Stimulated activated CD8-positive, alpha-beta memory T cell treated with anti-CD3 and anti-CD28 coated beads, Interleukin-7, amount 100 ng/mL, for 1 hour (primary cell): ENCODE measurements at places on chromosomes 4 and X.

DNA sequence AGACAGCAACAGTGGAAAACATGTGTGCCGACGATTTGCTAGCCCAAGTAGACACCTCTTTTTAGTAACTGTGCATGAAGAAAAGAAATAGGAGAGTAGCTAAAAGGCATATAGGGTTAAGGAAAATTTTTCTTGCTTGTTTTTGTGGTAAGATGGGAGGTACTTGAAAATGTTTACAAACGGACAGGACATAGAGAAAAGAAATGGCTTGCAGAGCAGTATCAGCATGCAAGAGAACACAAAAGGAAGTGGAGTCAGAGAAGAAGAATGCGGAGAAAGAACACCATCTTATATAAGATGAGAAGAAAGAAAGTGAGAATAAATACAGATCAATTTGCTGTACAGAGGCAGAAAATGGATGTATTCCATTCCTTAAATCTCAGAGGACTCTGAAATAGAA, 263.7 kb upstream of the ETNPPL start:
- DNase-seq: no peak

- DNase-seq: no peak
Measured at GRCh38 chrX:40663078-40663740, 15.8 kb upstream of the CXorf38 start.

DNA sequence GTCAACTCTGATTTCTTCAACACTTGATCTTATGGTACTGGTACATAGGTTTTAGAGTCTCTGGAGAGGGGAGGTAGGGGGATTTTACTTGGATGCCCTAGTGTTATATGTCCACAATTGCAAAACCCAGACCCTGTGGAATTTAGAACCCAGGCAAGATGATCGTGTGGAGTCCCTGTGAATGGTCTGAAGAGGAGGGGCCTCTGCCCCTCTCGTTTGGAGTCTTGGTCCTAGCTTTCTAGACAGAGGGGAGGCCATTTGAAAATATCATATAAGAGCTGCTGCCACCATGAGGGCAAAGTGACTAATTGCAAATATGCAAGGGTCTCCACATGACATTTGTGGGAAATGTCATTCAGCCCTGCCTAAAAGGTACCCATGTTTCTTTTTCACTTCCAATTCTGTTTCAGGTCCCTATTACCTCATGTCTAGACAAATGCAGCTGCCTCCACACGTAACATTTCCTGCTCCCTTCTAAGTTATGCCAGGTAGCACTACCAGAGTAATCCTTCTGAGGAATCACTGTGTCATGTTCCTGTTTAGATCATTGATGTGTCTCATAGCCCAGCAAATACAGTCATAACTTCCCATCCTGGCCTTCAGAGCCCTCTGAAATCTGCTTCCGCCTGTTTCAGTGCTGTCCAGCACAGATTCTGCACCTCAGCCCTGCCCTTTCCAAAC, 126.8 kb downstream of the KLHL8 start:
- DNase-seq: no peak

GRCh38 chr4:40178672-40179071, 18.2 kb upstream of the RHOH start:
- DNase-seq: no peak

DNA sequence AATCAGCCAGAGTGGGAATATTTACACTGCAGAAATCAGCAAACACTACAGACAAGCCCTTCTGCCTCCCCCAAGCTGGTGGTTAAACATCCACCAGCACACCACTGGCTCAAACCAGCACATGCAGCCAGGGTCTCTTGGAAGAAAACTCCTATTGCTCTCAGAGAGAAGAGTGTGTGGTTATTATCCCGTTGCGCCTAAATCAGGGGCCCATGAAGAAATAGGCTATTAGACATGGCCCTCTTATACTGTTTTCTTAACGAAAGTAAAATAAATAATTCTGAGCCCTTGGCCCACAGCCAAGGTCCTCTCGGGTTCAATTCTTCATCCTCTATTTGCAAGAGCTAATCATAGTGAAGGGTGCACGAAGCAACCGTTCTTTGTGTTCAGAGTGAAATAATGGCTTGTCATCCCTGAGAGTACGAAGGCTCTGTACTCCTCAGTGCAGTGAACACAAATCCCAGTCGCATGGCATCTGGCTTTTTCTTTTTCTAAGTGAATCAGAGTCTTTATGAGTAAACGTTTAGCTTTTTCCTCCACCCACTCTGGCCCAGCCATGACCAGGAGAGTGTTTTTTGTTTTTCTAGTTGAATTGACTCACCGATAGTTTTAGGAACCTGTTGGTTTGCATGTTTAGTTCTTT, 33.4 kb upstream of the RBM47 start:
- no peak for DNase-seq

GRCh38 chrX:69305333-69306062, 140.2 kb upstream of the PJA1 start:
- DNase-seq: no peak

- no peak for DNase-seq
Measured at GRCh38 chr4:69787879-69788278, 27.5 kb upstream of the SULT1B1 start.

DNA sequence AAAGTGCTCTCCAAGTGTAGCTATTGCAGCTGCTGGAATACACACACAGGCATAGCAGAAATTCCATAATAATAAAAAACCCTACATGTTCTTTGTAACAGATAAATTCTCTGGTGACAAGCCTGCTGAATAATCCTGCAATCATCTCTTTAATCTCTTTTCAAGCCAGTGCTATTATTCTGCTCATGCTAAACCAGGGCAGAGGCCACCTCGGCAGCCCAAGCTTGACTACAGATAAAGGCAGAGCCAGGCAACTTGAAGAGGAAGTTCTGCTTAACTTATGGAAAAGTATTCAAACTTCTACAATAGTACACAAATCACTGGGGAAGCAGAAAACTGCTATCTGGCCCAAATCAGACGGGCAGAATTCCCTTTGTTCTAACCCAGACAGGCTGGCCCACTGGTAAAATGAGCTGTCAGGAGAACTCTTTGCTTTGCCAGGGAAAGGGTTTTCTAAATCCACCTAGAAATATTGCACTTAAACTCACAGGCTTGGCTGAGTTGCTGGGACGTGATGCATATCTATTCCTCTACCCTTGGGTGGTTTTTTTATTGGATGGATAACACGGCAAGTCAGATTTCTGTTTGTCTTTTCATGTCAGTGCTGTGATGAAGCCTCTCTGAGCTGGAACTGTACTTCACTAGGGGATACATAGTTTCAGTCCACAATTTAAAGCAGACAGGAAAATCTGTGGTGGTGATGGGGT, 70.5 kb downstream of the GATB start:
- DNase-seq: no peak

GRCh38 chr4:77880784-77881183, 18.2 kb downstream of the MRPL1 start:
- no peak for DNase-seq

DNA sequence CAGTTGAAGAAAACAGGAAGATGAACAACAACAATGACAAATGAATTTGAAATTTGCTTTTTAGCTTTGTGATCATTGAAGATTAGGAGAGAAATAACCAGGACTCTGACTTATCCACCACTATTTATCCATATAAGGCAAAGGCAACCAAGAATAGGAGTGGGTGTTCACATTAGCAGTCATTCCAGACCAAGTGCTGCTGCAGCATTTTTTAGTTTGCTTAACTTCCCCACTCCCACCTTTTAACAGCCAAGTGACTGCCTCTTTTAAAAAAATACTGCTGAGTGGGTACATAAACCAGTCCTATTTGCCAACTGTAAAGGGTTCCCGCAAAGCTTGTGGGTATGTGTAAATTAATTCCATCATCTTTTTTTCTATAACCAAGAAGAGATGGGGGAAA, 230.9 kb downstream of the IQCM start:
- no peak for DNase-seq

- DNase-seq: no peak
Measured at GRCh38 chr4:52948057-52948423, 85.9 kb downstream of the RASL11B start.

GRCh38 chrX:103780336-103781061, 3.9 kb downstream of the PLP1 start:
- DNase-seq: no peak

DNA sequence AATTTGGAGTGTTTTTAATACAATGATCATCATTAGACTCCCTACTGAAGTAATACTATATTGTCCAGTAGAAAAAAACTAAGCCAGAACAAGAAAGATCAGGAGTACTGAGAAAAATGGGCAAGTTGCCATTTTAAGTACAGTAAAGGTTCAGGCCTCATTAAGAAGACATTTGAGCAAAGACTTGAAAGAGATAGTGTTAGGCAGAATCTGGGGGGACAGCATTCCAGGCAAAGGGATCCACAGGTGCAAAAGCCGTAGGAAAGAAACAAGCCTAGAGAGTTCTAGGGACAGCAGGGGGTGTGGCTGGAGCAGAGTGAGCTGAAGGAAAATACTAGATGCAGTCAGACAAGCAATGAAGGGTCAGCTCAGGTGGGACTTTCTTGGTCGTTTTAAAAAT, 58.1 kb upstream of the INTU start:
- no peak for DNase-seq

DNA sequence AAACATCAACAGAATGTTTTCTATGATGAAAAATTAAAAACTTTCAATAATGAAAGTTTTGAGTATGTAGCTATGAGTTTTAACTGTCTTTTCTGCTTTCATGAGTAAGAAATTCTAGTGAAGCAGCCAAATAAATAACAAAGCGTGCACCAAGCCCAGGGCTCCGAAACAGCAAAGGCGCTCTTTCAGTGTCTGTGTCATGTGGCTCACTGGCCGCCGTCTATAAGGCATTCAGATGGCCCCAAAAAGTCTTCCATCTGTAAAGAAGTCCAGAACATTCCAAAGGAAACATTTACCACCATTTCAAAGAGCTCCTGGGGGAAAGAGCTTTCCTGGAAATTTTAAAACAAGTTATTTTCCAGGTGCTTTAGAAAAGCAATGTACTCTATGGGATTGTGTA, 139.9 kb downstream of the AFAP1 start:
- no peak for DNase-seq

GRCh38 chr4:183431614-183432013, 12.8 kb upstream of the CDKN2AIP start:
- no peak for DNase-seq

DNA sequence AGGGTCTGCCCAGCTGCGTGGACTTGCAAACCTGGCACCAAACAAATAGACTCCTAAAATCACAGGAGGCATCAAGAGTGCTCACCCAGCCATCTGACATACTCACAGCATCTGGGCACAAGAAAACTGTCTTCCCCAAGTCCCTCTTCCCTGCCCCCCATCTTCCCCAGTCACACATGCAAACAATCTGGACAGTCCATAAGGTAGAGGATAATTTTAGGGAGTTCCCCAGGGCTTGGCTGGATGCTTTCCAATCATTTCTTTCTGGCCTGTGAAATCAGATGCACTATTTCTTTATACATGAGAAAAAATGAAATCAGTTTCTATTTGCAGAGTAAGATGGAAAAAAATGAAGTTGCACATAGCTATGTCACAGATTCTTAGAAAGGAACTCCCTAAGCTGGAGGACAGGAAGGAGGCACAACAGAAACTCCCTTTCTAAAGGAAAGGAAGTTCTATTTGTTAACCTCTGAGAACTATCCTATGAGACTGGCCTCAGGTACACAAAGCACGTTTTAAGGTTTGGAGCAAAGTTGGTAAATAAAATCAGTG, 342.3 kb downstream of the HNRNPD start:
- DNase-seq: no peak

DNA sequence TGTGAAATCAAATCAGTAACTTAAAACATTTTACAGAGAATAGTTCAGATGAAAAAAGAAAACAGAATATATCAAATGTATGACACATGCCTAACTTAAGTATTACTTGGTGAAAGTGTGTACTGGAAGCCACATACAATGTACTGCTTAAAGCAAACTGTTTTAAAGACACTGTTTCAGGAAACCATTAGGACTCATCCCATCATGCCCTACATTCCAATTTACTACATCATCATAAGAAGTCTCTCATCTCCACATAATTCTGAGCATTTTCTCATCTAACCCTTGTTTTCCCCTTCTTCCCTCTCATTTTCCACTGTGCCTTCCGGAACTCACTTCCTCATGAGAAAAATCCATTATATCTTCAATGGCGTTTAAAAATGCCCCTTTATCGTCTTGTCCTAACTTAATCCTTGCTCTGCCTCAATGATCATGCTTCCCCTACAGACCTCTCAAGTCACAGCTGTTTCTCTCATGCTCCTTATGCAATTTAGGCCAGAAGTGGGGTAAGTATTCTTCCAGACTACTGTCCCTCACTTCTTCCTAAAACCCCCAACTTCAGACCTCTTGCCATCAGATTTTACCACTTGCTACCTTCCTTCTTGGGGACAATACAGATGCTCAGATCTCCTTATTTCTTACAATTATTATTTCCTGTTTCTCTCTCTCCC, 26.8 kb upstream of the FGF5 start:
- no peak for DNase-seq

DNA sequence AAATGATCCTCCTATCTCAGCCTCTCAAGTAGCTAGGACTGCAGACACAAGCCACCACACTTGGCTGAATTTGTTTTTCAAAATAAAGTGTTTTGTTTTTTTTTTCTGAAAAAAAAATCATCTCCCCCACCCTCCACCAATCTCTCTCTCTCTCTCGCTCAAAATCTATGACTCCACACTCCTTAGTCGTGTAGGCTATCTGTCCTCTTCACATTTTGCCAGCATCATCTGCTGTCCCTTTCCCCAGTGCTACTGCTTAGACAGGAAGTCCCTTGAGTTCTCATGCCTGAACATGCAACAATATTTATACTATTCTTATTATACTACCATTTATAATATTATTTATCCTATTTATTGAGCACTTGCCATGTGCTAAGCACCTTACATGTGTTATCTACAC, 80.7 kb upstream of the TMEM164 start:
- no peak for DNase-seq

- DNase-seq: no peak
Measured at GRCh38 chr4:105107095-105107856, 39.4 kb upstream of the TET2 start.
